ENCODE measurements at places on chromosomes 7 and 10.

DNA sequence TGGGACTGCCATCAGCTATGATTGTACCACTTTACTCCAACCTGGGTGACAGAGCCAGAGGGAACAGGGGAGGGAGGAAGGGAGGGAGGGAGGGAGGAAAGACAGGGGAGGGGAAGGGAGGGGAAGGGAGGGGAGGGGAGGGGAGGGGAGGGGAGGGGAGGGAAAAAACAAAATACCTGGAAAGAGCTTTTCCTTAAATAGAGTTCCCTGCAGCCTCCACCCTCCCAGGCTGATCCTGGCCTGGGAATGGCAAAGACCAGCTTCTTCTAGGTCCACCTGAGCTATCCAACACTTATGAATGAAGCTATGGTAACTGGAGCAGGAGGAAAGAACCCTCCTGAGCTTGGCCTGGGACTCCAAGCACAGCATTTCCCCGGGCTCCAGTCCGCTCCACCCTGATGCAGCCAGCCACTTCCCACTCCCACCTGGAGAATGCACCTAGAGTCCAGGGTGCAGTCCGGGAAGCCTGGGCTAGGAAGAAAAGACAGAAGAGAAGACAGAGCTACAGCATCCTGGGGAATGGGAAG lies 66.1 kb downstream of the GRID1 start:
- no peak for DNase-seq

GRCh38 chr10:32964270-32964669 lies 6.2 kb upstream of the ITGB1 start:
- no peak for DNase-seq

- no peak for DNase-seq
These were observed 251.9 kb downstream of the REEP3 start for GRCh38 chr10:63773106-63773505.

GRCh38 chr10:96021332-96021731 lies 22.1 kb upstream of the CCNJ start:
- DNase-seq: no peak

DNA sequence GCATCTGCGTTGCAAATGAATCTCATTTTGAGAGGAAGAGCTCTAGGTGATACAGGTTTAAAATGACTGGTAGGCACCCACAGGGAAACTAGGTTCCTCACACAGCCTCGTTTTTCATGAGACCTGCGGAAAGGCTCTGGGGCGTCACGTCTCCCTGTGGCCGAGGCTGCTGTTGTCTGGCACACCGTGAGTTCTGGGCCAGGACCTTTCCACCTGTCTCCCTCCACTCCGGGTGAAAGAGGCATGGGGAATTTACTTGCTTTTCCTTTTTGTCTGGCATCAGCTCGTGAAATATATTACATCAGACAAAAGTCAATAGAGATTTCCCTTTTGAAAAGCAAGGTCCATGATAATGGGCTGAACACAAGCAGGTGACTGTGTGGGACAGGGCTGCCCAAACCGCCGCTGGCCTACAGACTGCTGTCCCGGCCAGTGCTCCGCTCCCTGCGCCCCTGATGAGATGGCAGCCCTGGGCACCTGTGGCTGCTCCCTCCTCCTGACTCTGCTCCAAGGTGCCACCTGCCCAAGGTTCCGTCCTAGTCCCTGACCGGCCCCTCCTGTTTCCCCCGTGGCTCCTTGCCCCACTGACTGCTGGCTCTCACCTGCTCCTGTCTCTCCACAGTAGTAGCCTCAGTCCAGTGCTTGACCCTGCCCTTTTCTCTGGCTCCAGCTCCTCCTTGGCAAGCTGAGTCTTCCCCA lies 109.6 kb downstream of the NKX6-2 start:
- no peak for DNase-seq

DNA sequence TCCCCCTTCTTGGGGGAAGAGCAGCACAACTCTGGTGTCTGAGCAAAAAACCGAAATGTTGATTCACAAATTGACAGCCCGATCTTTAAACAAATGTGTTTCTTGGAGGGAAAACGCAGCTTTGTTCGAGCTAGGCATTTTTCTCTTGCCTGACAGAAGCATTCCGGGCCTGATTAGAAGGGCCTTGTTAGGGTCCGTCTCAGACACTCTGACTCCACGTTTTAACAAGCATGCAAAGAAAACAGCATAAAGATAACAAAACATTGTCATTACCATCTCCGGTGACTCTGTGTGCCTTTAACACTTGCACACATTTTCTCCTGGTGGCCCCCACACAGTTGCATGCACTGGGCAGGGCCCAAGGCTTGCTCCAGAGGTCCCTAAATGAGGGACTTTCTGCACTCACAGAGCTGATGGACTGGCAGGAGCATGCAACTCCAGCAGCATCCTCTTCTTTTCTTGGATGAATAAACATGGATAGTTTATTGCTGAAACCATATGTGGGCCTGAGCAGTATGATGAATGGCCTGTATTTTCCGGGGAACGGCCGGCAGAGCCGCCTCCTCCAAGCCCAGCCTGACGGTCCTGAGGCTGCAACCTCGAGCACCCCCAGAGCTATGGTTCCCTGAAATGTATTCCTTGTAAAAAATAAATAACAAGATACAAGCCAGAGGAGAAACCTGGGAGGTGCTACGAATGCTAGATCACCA lies 50.9 kb downstream of the EBF3 start:
- no peak for DNase-seq

DNA sequence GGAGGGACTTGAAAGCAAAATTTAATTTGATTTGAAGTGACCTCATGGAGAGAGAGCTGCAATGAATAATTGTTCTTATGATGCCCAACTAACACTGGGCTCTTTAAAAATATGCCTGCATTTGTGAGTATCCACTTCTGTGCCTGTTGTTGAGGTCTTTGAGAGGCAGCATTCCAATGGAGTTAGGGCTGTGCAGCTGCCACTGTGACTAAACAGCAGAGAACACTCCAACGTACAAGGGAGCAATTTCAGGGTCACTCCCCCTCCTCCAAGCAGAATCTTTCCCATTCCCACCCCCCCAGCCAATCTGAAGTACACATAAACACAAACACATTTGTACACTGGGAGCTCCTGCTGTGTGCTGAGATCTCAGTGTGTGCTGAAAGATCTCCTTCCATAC lies 28.0 kb upstream of the GSAP start:
- DNase-seq: no peak

DNA sequence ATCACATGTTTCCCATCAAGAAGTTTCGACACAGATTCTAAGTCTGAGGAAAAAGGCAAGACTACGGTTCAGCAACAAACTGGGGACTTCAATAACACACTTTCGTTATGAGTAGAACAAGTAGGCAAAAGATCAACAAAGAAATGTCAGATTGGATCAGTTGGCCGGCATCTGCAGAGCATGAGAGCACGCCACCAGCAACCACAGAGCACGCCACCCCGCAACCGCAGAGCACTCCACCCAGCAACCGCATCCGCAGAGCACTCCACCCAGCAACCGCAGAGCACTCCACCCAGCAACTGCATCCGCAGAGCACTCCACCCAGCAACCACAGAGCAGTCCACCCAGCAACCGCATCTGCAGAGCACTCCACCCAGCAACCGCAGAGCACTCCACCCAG lies 89.7 kb upstream of the FAM20C start:
- DNase-seq: no peak

DNA sequence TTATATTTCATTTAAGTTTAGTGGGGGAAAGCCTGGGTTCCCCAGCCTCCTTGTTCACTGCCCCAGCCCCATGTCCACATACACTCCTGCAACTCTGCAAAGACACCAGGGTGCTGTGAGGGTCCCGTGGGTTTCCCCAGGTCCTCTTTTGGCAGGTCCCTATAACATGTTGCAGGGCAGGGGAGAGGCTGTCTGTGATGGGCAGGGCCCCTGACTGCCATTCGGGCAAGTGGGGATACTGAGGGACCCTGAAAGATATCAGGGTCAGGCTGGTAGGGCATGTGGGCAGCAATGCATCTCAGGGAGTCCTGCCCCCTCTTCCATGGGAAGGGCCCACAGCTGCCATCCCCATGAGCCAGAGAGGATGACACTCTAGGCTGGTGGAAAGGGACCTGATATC lies 28.4 kb downstream of the RASGEF1A start:
- DNase-seq: no peak

- DNase-seq: no peak
These were observed 149.5 kb downstream of the SFMBT2 start for GRCh38 chr10:7261351-7261750.

GRCh38 chr10:117541909-117542705 lies 439 bp upstream of the EMX2 start:
- no peak for DNase-seq

DNA sequence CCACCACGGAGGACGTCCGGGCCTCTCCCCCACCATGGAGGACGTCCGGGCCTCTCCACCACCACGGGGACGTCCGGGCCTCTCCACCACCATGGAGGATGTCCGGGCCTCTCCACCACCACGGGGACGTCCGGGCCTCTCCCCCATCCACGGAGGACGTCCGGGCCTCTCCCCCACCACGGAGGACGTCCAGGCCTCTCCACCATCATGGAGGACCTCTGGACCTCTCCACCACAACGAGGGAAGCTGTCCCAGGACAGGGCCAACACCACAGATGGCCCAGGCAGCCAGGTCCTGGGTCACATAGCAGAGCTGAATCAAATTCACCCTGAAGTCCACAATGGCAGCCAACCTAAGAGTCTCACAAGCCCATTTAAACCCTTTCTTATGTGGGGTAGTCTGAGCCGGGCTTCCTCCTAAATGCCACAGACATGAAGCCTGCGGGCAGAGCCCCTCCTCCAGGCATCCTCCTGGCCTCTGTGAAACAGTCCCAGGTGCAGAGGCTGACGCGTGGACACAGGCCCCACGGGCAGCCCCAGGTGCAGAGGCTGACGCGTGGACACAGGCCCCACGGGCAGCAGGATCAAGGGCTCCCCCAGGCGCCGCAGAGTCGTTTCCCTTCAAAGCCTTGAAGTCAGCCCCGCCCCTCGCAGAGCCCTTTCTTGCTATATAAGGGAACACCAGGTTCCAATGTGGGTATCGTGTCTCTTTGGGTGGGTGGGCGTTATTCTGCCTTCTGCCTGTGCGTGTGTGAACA lies 47.0 kb downstream of the FOXL3 start:
- no peak for DNase-seq

DNA sequence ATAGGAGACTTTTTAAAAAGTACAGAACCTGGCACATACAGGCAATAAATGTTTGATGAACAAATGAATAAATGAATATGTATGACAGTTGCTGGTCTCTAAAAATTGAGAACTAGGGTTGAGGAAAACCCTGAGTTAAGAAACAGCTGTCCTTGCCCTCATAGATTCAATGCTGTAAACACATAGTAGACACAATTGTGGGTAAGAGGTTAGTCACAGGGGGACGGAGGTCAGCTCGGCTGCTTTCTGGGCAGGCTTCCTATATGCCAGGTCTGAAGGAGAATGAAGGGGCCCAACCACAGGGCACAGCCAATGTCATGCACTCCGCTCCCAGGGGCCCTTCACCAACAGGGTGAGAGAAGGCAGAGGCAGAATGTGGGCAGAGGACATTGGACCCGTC lies 143.3 kb upstream of the RSU1 start:
- DNase-seq: no peak

DNA sequence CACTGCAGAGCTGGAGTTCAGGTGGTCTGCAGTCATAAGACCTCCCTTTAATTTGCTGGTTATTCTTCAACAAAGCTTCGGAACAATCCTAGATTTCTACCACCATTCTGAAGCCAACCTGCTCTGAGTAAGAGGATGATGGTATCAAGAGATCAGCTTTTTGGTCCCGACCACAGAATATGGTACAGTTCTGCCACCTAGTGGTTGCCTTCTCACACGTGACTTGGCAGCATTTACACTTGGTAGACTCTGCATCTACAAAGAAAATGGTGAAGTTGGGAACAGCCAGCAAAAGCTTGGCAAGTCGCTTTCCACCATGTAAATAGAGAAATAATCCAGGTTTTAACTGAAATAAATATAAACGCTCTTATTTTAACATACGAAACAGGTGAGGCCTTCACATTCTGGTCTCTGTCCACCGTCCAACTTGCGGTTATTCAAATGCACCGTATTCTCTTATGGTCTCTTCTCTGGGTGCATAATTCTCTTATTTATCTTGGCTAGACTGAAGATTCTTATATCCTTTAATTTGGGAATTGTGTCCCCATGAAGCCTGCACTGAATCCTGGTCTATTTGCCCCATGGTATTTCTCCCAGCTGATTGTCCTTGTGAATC lies 173.9 kb upstream of the GRM3 start:
- DNase-seq: no peak

- no peak for DNase-seq
These were observed 539.9 kb upstream of the C7orf33 start for GRCh38 chr7:148050492-148051158.

- no peak for DNase-seq
These were observed 189.5 kb downstream of the CXCL12 start for GRCh38 chr10:44195112-44196007.

- DNase-seq: no peak
These were observed 177.6 kb downstream of the PTPN20 start for GRCh38 chr10:47088656-47089354.

DNA sequence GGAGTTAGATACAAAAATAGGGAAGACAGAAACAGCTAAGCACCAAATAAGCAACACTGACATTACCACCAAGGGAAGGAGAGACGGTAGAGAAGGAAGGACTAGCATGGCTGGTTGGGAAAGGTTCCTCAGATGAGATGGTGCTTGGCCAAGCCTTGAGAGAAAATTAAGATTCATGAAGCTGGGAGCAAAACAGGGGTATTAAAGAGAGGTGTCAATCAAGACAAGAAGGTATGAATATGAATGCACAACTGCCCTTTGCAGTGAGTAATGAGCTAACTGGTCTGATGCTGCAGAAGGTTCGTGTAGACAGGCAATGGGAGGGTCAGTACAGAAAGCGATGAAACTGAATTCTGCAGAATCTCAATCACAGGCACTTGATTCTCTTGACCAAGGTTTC lies 67.7 kb downstream of the SLC37A3 start:
- no peak for DNase-seq

DNA sequence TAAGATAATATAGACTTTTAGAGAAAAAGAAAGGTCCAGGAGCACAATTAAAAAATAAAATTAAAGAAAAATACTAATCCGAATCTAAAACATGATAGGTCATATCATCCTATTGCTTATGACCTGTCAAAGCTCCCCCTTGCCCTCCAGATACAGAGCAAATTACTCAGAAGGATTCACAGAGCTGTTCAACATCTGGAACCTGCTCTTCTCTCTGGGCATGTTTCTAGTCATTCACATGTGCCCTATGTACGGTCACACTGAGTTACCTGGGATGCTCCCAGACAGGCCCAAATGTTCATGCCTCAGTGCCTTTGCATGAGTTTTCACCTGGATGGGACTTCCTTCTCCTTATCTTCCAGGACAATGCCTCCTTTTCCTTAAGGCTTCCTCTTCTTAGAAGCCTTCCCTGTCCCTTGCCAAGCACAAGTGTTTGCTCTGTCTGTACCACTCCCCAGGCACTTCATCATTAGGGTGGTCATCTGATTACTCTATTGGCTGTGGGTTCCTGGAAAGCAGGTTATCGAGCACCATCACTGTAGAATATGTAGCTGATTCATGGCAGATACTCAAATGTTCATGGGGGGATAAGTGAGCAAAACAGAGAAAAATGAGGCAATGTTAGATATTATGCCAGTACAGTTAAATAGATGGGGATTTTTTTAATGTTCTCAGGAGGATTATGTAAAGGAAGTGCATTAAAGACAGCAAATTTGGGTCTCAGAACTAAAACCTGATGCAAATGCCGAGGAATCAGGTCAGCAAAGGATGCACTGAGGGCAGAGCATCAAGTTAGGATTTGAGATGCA lies 12.0 kb upstream of the AOAH start:
- DNase-seq: no peak

Measured in activated naive CD4-positive, alpha-beta T cell (primary cell).